Upper lobe of right lung (tissue), 1 donor: ENCODE measurements at places on chromosomes 1 and 21. TPM values are rescaled to one million over a fixed set of nuclear protein-coding genes. Genes with fewer than 3 reads are reported as not detected.
A peak's percentile ranks its signal among the peaks of the same experiment; 100 is the strongest.

The GFI1 gene
- 5.4 TPM for total RNA-seq

The FAM72D gene
- 0.43 TPM for total RNA-seq

The SPSB1 gene
- total RNA-seq: 29.0 TPM

The PLOD1 gene
- total RNA-seq: 76.8 TPM

The CFHR4 gene
- total RNA-seq: not detected

The MSTO1 gene
- total RNA-seq: 25.4 TPM

The CDA gene
- total RNA-seq: 8.8 TPM

The CHIA gene
- 6.3 TPM for total RNA-seq

The EXOSC10 gene
- total RNA-seq: 50.9 TPM

The TGFB2 gene
- 19.8 TPM for total RNA-seq

The MYBPH gene
- total RNA-seq: not detected

The GRHL3 gene
- total RNA-seq: 0.55 TPM

The INTS7 gene
- total RNA-seq: 15.9 TPM

The FCGR3A gene
- 112 TPM for total RNA-seq

The KIF2C gene
- total RNA-seq: 0.93 TPM

- no peak overlapping the region for H3K4me3 ChIP-seq
These were observed 18.9 kb downstream of the SHISAL2A start for GRCh38 chr1:52651904-52652303.

- no peaks in the 10 kb centered on the region for H3K27me3 ChIP-seq
- H3K4me3 ChIP-seq: no peak overlapping the region
- H3K4me1 ChIP-seq: peaks cover 6% of the 10 kb centered on the region
- no peak overlapping the region for H3K27ac ChIP-seq
These were observed 147.3 kb downstream of the KAZN start for GRCh38 chr1:14745789-14746188.

GRCh38 chr1:4702932-4703331 lies 48.5 kb downstream of the AJAP1 start:
- DNase-seq: no peak
- H3K4me1 ChIP-seq: no peaks in the 10 kb centered on the region
- H3K36me3 ChIP-seq: no peaks in the 10 kb centered on the region
- no peak overlapping the region for H3K27ac ChIP-seq
- no peaks in the 10 kb centered on the region for H3K27me3 ChIP-seq

GRCh38 chr1:151594143-151594625 lies 17.7 kb upstream of the SNX27 start:
- no peak overlapping the region for H3K4me3 ChIP-seq
- H3K36me3 ChIP-seq: no peaks in the 10 kb centered on the region
- no peaks in the 10 kb centered on the region for H3K27me3 ChIP-seq
- no peak overlapping the region for H3K27ac ChIP-seq
- DNase-seq: peak; percentile 93

DNA sequence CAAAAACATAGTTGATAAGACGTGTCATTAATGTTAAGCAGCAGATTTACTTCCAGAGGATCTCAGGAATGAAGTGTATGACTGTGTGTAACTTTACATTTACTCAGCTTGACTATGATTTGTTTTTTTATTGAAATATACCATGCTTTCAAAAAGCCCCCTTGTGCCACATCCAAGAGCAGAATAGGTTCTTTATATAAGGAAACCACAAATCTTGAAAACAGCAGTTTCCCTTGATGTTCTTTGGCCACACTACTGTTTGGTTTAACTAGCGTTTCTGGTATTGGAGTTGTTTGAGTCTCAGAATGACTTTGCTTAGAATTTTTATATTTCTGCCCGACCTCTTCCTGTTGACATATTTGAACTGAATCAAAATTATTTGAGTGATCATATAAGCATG lies 25.0 kb downstream of the LRRC8C start:
- no peaks in the 10 kb centered on the region for H3K27me3 ChIP-seq
- no peak overlapping the region for H3K27ac ChIP-seq
- DNase-seq: no peak

GRCh38 chr1:158969166-158969565 lies 37.8 kb downstream of the PYHIN1 start:
- H3K36me3 ChIP-seq: no peaks in the 10 kb centered on the region
- H3K27me3 ChIP-seq: no peaks in the 10 kb centered on the region
- no peak overlapping the region for H3K4me3 ChIP-seq
- no peaks in the 10 kb centered on the region for H3K4me1 ChIP-seq
- DNase-seq: no peak

GRCh38 chr1:47434051-47434842 lies 3.6 kb upstream of the FOXD2 start:
- no peak overlapping the region for H3K27ac ChIP-seq
- DNase-seq: peak; percentile 76
- peaks cover 38% of the 10 kb centered on the region for H3K4me1 ChIP-seq
- H3K27me3 ChIP-seq: peaks cover 44% of the 10 kb centered on the region

DNA sequence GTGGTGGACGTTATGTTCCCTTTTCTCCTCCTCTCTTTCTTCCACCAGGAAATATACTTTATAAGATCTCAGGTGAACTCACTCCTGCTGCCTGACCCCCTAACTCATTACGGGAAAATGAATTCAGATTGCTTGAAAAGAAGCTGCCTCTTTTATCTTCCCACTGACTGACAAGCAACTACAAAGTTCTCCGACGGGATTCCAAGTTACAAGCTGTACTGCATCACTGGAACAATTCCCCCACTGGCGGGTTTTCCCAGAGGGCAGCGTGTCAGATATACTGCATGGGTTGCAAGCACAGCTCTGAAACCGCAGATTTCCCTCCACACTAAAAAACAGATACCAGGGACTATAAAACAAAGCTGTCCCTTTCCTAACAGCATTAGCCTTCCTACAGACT lies 390.6 kb downstream of the KCTD3 start:
- H3K36me3 ChIP-seq: no peaks in the 10 kb centered on the region
- no peak overlapping the region for H3K27ac ChIP-seq
- H3K4me3 ChIP-seq: no peak overlapping the region
- DNase-seq: no peak

GRCh38 chr1:198918920-198919319 lies 280.1 kb downstream of the PTPRC start:
- peaks cover 23% of the 10 kb centered on the region for H3K4me1 ChIP-seq
- no peaks in the 10 kb centered on the region for H3K36me3 ChIP-seq
- H3K27ac ChIP-seq: peak overlapping the region; percentile 33
- DNase-seq: no peak

GRCh38 chr1:113275691-113276090 lies 114.6 kb upstream of the MAGI3 start:
- H3K27me3 ChIP-seq: no peaks in the 10 kb centered on the region
- no peak for DNase-seq
- no peak overlapping the region for H3K27ac ChIP-seq
- no peaks in the 10 kb centered on the region for H3K4me1 ChIP-seq

DNA sequence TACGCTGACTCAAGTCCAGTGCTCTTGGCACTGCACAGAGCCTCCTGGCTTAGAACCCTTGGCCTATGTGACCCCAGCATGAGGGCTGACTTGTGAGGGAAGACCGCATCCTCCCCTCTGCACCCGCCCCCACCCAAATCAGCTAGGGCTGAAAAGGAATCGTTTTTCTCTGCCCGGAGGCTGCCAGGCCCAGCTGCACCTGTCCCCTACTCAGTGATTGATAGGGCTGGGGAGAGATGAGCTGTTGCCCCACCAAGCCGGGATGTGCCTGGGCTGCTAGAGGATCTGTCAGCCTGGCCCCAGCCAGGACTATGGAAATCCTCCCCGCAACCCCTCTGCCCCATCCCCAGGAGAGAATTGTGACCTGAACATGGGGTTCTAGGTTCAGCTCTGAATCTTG lies 20.6 kb downstream of the MYOG start:
- no peak overlapping the region for H3K27ac ChIP-seq
- no peak for DNase-seq
- H3K27me3 ChIP-seq: no peaks in the 10 kb centered on the region
- H3K4me3 ChIP-seq: no peak overlapping the region

DNA sequence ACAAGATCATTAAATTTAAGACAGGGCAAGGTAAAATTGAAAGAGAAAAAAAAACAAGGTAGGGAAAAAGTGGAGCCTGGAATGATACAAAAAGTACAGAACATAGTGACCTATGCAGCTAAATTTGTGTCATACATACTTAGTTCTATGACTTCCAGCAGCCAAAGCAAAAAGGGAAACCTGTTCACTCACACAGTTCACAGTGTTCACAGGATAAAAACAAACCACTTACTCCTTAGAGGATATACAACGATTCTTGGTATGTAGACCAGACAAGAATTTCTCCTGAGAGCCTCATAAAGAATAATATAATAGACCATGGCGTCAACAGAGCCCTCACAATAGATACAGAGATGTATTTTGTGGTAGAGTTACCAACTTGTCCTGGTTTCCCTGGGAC lies 27.5 kb downstream of the COA7 start:
- no peaks in the 10 kb centered on the region for H3K36me3 ChIP-seq
- no peak for DNase-seq
- H3K4me3 ChIP-seq: no peak overlapping the region
- no peak overlapping the region for H3K27ac ChIP-seq
- no peaks in the 10 kb centered on the region for H3K27me3 ChIP-seq

- no peaks in the 10 kb centered on the region for H3K4me1 ChIP-seq
- H3K27me3 ChIP-seq: no peaks in the 10 kb centered on the region
- H3K4me3 ChIP-seq: no peak overlapping the region
- H3K36me3 ChIP-seq: peaks cover 74% of the 10 kb centered on the region
- peak; percentile 46 for DNase-seq
These were observed 8.1 kb upstream of the SRM start for GRCh38 chr1:11067716-11068599.

GRCh38 chr1:176055398-176055797 lies 151.7 kb downstream of the COP1 start:
- H3K4me1 ChIP-seq: no peaks in the 10 kb centered on the region
- H3K36me3 ChIP-seq: peaks cover 6% of the 10 kb centered on the region
- no peak overlapping the region for H3K4me3 ChIP-seq
- DNase-seq: no peak

DNA sequence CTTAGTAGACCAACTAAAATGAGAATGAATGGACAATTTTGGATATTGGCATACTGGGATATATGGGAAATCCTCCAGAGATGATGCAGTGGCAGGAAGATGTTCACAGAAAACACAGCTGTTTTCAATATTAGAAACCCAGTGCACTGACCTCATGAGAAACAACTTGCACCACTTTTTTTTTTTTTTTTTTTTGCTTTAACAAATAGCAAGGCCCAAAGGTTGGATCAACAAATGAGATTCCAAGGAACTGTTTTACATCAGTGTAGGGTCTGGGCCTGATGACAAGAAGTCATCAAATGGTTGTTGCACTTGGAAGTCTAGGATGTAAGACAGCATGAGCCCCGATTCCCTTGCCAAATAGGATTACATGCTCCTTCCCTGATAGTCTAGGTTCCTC lies 110.7 kb downstream of the SLC25A24 start:
- DNase-seq: no peak
- H3K4me1 ChIP-seq: no peaks in the 10 kb centered on the region
- no peaks in the 10 kb centered on the region for H3K27me3 ChIP-seq
- H3K4me3 ChIP-seq: no peak overlapping the region
- no peak overlapping the region for H3K27ac ChIP-seq
- H3K36me3 ChIP-seq: no peaks in the 10 kb centered on the region

GRCh38 chr1:184695023-184695422 lies 59.6 kb downstream of the EDEM3 start:
- DNase-seq: no peak
- H3K4me1 ChIP-seq: no peaks in the 10 kb centered on the region
- H3K36me3 ChIP-seq: peaks cover 73% of the 10 kb centered on the region
- H3K4me3 ChIP-seq: no peak overlapping the region

DNA sequence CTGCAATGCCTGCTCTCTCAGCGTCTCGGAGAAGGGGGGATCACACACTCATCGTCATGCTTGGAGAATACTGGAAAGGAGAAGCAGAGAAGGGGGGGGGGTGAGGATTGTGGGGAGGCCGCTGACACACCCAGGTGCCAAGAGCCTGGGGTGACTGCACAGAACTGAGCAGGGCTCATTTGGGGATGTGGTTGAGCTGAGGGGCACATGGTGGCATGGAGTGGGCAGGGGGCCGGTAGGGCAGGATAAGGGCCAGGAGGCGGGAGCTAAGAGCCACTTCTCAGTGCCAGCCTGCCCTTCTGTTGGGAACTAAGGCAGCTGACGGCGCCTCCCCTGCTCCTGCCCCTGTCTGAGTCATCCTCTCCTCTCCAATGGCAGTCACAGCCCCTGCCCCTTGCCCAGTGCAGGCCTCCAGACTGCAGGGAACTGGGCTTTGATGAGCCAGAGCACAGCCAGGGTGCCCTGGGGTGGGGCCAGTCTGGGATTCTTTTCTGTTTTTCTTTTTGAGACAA lies 27.2 kb downstream of the MRPL37 start:
- H3K27ac ChIP-seq: no peak overlapping the region

GRCh38 chr1:43269627-43270375 lies at the start of gene TMEM125:
Gene TMEM125, plus strand, starts transcription at chr1:43269983. Its CDS starts 2,740 bp downstream, at chr1:43272723.
- no peaks in the 10 kb centered on the region for H3K36me3 ChIP-seq
- no peaks in the 10 kb centered on the region for H3K27me3 ChIP-seq
- peak within 1 kb of the TSS; percentile 48 for H3K4me3 ChIP-seq
- H3K27ac ChIP-seq: peak within 1 kb of the TSS; percentile 87
- peaks cover 14% of the 10 kb centered on the region for H3K4me1 ChIP-seq

DNA sequence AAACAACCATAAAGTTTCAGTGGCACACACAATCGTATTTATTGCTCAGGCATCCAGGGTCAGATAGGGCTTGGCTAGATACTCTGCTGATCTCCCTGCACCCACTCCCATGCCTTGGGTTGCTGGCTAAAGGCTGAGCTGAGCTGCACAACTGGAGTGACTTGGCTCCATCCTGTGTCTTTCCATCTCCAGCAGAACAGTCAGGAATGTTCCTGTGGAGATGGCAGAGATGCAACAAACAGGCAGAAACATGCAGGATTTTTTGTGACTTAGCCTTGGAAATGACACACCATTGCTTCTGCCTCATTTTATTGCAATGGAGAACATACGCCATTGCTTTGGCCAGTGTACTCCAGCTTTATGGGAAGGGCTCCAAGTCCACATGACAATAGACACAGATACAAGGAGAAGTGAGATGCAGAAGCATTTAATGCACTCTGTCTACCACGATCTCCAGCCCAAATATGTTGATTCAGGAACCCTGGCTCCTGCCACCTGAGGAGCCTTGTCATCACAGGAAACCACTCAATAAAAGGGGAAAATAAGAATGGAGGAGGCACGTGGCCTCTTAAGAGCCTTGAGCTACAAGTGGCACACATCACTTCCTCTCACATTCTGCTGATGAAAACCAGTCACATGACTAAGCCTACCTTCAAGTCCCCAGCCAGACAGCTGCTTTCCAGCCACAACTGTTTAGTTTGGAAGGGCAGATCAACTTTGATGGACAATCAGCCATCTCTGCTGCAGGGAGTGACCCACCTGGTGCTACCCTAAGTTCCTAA lies 10.1 kb upstream of the GUCA2B start:
- H3K27ac ChIP-seq: no peak overlapping the region
- peaks cover 13% of the 10 kb centered on the region for H3K27me3 ChIP-seq
- no peak for DNase-seq
- H3K4me3 ChIP-seq: no peak overlapping the region
- no peaks in the 10 kb centered on the region for H3K36me3 ChIP-seq
